ENCODE measurements at places on chromosomes 7 and 10.

DNA sequence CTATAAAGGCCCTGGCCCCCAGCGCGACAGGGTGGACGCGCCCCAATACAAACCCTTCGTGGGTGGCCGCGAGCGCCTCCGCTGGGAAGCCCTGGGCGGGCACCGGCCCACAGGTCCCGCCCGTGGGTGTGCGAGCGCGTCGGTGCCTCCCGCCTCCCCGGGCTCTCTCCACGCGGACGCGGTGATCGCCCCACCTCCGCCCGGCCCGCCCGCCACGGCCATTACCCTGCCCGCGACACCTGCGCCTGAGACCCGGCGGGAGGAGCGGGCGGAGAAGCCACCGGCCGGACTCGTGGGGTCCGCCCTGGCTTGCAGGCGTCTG lies 81.2 kb downstream of the PAX2 start:
- no peak for DNase-seq

DNA sequence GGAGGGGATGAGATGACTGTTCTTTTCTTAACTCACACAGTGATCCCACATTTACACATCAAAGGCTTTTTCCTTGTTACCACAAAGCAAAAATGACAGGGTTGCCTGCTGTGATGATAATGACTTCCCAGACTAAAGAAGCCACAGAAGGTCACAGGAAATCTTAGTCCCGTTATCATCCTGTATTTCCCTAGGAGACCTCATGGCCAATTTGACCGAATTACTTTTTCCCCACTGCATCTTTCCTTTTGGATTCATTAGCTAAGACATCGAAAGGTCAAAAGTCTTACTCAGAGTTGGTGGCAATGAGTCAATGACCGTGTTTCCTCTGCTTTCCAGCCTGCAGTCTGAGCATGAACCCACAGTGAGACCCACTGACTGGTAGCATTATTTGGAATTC lies 130.1 kb upstream of the INHBA start:
- DNase-seq, result no peak

GRCh38 chr7:1388703-1389335 lies 70.5 kb downstream of the MICALL2 start:
- DNase-seq, result no peak

GRCh38 chr7:97421307-97421930 lies 303.9 kb downstream of the SDHAF3 start:
- no peak for DNase-seq
